ENCODE measurements at places on chromosomes 12 and 14.

GRCh38 chr14:54687750-54688119 lies 120.8 kb downstream of the SAMD4A start:
- no peak for DNase-seq

DNA sequence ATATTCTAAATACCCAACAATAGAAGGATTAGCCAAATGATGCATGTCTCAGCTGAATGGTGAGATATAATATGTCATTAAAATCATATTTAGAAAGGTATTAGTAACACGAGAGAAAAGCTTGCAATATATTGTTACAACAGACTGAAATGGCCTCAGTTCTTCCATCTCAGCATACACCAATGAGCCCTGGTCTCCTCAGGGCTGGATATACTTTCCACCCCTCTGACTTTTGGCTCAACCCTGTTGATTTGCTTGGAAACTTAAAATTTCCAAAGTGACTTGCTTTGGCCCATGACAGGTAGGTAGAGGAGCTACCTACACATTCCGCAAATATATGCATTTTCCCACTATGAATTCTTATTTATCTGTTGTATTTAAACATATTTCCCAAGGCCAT lies 908.1 kb upstream of the TMEM132C start:
- DNase-seq, result no peak

DNA sequence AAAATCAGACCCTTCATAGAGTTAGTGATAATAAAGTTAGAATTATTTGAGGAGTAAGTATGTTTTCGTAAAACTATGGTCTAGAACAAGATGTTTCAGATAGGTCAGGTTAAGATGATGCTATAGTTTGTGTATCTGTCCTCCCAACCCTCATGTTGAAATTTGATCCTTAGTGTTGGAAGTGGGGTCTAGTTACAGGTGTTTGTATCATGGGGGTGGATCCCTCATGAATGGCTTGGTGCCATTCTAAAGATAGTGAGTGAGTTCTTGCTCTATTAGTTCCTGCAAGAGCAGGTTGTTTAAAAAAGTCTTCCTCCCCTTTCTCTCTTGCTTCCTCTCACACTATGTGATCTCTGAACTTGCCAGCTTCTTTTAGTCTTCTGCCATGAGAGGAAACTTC lies 707.3 kb upstream of the FOXG1 start:
- DNase-seq, result no peak

DNA sequence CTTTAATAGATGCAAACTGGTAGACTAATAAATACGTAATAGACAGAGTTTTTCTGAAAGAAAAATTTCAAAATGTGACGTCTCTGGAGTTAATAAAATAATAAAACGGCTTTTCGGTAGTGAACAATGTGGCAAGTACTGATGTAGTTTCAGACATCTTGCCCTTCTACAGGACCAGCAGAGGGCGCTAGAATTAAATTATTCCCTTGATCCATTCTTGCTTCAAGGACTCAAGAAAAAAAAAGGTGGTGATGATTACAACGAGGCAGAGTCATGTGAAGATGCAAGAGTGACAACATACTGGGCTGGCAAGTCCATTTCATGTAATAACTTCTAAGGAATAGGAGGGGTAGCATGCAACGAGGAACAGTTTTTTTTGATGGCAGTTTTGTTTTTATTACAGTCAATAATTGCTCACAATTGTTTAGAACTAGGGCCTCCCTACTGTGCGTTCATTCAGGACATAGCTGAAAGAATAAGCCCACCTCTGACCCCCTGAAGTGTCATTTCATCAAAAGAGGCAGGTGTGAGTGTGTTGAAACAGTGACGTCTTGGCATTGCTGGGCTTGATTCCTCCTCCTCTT lies 101.0 kb upstream of the GZMB start:
- DNase-seq, result no peak

- no peak for DNase-seq
Measured at GRCh38 chr14:68674538-68675232, 118.2 kb downstream of the ZFP36L1 start.

DNA sequence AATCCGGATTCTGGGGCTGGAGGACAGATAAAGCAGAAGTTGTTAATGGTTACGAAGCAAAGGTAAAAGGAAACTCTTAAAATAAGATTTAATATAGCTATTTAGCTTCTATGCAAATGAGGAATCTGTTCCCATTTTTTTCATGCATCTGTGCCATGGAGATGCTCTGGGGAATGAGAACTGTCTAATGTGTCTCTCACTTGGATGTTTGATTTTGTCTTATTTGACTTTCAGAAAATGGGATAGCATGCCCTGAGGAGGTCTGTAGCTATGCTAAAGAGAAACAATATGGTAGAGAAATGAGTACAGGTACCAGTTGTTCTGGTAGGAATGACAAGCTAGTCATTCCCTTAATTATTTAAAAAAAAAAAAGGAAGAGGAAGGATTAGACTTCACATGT lies 24.3 kb downstream of the C12orf76 start:
- no peak for DNase-seq

DNA sequence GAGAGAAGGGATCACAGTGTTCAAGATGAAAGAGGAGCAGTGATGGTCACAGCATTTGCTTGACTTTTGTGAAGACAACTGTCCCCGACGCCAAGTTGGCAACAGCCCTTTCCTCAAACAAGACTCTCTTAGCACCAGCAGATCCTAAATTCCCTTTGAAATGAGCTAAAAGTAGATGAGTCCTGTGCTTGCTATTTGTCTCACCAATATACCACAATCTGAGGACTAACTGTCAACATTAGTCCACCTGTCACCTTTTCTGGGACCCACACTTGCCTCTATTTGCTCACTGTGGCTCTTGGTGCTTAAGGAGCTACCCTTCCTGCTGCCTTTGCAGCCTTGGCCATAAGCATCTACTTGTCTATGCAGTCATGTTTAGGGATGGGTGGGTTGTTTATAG lies 47.4 kb upstream of the COL2A1 start:
- no peak for DNase-seq

GRCh38 chr12:88448337-88448915 lies 131.8 kb downstream of the KITLG start:
- no peak for DNase-seq

GRCh38 chr12:13864081-13864673 lies 117.2 kb downstream of the GRIN2B start:
- peak; percentile 19 for DNase-seq

- peak; percentile 98 for DNase-seq
Measured at GRCh38 chr12:210277-211141, 3.4 kb downstream of the SLC6A12 start.

DNA sequence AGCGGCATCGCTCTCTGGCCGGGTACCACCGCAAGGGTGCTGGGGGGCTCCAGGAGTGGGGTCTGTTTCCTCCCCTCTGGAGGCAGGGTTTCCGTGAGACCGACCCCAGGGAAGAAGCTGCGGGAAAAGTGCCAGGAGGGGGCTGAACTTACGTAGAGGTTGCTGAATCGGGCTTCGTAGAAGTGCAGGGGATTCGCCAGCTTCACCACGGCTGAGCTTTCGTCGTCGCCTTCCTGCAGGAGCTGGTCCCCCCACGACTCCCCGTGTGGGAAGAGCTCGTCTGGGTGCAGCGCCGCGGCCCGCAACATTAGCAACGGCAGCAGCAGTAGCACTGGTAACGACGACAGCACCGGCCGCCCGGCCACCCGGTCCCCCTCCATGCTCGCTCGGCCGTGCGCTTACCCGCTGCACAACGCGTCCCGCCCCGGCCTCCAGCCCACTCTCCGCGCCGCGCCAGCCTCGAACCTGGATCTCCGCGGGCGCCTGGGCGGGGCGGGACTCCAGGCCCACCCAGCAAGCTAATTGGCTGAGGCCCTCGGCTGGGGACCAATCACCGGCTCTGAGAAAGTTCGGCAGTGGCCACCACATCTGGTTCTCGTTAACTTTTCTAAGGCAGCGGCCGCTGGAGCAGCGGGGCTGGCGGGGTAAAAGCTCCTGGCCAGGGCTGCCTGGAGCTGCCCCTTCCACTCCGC lies at the start of gene NID2:
Gene NID2 (minus strand): TSS at position 445 of the 692 bp plus-strand sequence. CDS start 65 bp downstream, at position 380.
- DNase-seq, result peak; percentile 55

DNA sequence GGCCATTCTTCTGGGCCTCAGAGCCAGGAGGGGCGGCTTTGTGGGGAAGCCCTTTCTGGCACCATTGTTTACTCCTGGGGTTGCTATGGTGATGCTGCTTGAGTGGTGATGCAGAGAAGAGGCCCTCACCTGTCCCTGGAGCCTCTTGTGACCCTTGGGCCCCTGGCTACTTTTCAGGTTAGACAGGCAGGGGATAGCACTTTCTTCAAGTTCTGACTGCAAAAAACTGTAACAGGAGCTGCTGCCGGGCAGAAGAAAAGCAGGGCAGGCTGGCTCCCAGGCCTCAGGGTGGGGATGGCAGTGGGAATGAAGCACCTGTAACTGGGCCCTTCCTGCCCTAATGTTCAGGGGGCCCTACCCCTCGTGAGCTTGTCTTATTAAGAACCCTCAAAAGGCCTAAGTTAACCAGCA lies at the start of gene TEX52:
Gene TEX52 (minus strand): TSS at position 19 of the 411 bp plus-strand sequence. CDS start 13 bp downstream, at position 6.
- DNase-seq, result no peak

DNA sequence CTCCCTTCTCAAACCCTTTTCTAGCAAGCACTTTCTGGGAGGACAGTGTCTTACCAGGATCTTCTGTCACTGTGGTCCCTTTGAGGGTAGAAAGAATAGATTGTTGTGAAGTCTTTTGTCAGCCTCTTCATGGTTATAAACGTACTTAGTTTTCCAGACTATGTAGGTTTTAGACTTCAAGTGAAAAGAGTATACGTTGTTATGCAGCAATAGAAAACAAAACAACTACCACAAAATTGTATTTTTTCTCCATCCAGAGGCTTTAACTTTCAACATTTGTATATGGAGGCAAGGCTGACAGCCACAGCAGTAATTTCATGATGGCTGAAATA lies 23.7 kb downstream of the PRKCH start:
- no peak for DNase-seq

- no peak for DNase-seq
Measured at GRCh38 chr14:103508521-103509329, 13.9 kb downstream of the CKB start.

DNA sequence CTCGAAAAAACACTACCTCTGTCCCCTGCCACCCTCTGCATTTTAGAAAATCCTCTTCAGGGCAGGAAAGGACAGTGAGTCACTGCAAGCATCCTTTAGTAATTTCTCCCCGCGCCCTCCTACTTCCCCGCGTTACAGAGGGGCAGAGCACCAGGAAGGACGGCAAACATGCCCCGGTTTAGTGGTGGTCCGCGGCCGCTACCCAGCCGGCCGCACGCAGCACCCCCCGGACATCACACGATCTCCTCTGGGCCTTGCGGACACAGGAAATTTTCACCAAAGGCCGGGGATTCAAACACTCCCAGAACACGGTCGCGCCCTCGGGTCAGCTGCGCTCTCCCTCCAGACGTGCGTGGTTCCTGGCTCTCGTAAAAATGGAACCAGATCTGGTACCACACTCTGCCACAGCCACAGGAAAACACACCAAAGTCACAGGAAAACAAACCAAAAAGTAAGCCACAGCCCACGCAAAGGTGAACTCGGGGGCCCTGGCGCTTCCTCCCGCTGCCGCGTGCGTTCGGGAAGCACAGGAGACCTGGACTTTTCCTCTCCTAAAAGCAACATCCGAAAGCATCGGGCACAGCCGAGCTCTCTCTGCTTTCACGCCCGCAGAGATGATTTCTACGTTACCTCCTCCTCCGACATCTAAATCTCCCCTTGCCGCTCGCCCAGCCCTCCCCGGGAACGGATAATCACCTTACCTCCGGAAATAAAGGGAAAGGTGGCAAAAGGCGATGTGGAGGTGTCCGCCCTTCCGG lies 839 bp downstream of the SLC38A1 start:
- no peak for DNase-seq

GRCh38 chr14:39859314-39859713 lies 427.1 kb upstream of the FBXO33 start:
- DNase-seq, result no peak

GRCh38 chr14:103594265-103594664 lies 31.5 kb downstream of the COA8 start:
- no peak for DNase-seq

DNA sequence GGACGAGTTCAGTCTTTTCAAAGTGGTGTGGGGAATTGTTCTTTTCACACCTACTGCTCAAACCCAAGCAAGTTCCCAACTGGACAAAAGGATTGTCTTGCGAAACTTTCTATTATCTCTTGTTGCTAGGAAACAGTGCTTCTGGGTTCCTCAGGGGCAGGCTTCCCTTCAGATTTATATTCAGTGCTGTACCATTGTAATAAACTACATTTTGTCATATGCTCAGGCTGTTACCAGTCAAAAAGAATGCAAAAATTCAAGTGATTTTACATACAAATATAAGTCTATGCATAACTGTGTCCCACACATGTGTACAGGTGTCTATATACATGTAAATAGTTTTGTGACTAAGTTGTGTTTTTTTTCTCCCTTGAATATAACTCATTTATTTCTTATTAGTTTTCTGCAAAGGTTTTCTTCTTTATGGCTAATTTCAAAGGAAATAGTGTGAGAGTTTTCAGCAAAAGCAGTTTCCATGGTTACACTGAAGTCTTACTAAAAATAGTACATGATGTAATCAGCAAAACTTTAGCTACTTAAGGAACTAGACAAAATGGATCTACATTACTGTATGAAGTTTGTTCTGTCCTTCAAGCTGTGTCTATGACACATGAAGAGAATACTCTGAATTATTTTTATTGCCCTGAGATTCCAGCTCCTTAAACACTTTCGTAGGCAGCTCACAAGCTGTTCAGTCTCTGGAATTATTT lies 430.2 kb upstream of the TMPO start:
- no peak for DNase-seq

DNA sequence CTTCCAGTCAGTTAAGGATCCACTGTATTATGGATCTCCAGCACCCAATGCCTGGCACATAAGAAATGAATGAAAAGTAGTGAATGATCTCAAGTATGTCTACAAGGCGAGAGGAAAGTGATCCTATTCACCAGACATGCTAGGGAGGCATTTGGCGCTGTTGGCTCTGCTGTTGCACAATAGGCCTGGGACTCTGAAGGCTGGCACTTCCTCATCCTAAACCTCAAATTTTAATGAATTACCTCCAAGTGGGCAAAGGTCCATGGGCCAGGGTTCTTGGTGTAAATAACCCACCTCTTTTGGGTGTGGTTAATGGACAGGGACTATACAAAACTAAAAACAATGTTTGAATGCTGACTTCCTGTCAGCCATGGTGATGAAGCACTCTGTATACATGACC lies 173.4 kb upstream of the PZP start:
- no peak for DNase-seq

- DNase-seq, result no peak
Measured at GRCh38 chr14:99357151-99357915, 85.3 kb upstream of the BCL11B start.

DNA sequence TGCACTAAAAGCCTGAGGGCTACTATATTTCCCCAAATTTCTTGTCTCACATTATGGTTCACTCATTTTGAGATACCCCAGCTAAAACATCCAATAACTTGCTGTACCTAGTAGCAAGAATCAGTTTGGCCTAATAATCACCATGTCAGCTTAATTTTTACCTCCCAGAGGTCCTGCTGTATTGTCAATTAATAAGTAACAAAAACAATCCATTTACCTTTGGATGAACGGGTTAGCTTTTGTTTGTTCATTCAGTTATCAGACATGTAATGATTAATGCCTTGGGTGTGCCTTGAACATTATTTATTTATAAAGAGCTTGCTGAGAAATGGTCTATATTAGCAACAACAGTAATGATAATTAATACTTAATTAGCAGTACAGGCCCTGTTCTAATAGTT lies 57.0 kb downstream of the MON2 start:
- DNase-seq, result no peak

GRCh38 chr14:64937171-64937820 lies 5.2 kb downstream of the GPX2 start:
- DNase-seq, result no peak

GRCh38 chr12:105378911-105379310 lies 48.4 kb downstream of the C12orf75 start:
- DNase-seq, result peak; percentile 26

Data from HuH-7.5 (cell line).